ENCODE measurements at places on chromosomes 2 and 18.

DNA sequence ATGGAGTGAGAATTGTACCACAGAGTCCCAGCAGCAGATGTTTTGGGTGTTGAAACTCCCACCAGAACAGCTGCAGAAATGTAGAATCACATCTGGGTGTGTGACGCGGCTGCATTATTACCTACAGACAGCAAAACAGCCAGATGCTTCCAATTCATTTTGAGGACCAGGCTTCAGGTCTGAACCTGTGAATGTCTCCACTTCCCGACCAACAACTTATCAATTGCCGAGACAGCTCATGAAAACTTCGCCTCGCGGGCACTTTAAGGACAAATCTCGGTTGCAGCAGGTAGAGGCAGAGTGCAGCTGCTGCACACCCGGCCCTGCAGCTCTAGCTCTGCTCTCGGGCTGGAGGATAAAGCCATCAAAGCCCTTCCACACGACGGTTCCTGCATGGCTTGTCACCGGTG lies 202.0 kb downstream of the HRH4 start:
- no peak for DNase-seq

- DNase-seq, result no peak
Measured at GRCh38 chr18:56146565-56146964, 491.8 kb downstream of the TXNL1 start.

DNA sequence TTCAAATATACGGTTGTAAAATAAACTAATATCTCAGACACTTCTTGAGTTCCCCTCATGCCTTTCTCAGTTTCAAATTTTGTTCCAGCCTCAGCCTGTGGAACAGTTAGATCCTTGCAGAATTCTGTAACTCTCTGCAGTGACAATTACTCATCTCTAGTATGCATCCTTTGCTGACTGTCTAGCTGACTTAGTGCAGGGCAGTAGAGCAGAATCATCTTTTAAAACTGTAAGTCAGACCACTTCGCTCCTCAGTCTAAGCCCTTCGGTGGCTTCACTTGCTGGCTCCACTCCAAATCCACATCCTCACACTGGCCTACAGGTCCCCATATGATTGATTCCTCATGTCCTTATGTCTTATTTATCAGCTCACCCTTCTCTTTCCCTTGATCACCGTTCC lies 164.1 kb upstream of the ZSWIM2 start:
- no peak for DNase-seq

DNA sequence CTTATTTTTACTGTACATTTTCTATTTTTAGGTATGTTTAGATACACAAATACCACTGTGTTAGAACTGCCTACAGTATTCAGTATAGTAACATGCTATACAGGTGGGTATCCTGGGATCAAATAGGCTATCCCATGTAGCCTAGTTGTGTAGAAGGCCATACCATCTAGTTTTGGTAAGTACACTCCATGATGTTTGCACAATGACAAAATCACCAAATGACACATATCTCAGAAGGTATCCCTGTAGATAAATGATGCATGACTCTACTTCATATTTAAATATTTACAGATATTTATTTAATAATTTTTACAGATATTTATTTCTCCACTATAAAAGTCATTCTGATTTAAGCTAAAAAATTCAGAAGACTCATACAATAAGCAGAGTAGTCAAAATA lies 233.8 kb upstream of the OSR1 start:
- no peak for DNase-seq

- no peak for DNase-seq
Measured at GRCh38 chr18:75246721-75247610, 36.4 kb downstream of the TSHZ1 start.

GRCh38 chr2:11976073-11976472 lies 229.6 kb downstream of the LPIN1 start:
- no peak for DNase-seq

DNA sequence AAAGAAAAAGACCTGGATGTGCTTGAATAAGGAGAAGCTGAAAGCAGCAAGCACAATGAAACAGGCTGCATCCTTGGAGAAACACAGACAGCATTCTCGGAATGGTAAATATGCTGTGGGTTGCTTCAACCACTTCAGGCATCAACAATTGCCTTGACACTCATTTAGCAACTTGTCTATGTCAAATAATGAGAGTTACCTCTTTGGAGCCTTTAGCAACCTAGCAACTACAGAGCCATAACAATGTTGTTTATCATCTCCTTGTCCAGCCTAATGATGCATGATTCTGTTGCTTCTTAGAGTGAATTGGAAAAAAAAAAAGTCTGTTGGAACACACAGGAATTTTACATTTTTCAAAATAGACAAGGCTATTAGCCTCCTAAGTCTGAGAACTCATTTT lies 410.6 kb downstream of the PIK3C3 start:
- no peak for DNase-seq

DNA sequence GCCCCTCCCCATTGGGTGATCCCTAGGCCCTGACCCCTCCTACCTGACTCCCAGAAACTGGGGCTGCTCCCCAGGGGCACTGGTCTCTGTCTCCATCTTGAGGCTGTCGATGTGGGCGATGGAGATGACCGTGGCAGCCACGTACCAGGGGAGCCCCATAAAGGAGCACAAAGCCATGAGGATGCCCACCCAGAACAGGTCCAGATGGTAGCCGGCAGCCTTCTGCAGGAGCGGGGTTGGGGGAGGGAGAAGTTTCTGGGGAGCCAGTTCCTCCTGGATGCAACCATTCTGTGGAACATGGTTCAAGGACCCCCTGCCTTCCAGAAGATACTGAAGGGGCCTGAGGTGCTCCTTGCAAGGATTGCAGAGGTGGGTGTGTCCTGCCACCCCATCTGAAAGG lies 34.0 kb downstream of the MTHFD2 start:
- no peak for DNase-seq

DNA sequence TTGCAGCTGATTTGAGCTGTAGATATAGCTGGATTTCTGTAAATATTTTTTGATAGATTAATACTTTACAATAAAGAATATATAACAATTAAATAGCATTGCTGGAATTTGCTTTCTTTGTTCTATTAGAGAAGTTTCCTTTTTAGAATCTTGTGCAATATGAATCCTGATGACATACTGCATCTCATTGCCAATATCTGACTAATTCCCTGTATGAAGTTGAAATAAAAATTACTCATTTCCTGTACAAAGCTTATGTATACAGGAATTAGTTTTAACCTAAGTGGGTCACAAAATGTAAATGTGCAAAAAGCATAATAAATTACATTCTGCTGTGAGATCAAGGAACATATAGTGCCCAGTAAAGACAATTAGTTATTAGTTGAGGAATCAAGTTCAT lies 72.8 kb upstream of the TMEFF2 start:
- DNase-seq, result no peak

GRCh38 chr2:200913654-200914053 lies 24.5 kb downstream of the NIF3L1 start:
- DNase-seq, result no peak

GRCh38 chr2:64629875-64630274 lies 23.8 kb downstream of the SERTAD2 start:
- DNase-seq, result no peak
